ENCODE measurements at places on chromosomes 5 and 9. TPM values are rescaled to one million over a fixed set of nuclear protein-coding genes. Genes with fewer than 3 reads are reported as not detected.

GRCh38 chr5:67249590-67249895, 52.9 kb upstream of the CD180 start:
- no peak for DNase-seq

Gene SLC34A3
- not detected for total RNA-seq

DNA sequence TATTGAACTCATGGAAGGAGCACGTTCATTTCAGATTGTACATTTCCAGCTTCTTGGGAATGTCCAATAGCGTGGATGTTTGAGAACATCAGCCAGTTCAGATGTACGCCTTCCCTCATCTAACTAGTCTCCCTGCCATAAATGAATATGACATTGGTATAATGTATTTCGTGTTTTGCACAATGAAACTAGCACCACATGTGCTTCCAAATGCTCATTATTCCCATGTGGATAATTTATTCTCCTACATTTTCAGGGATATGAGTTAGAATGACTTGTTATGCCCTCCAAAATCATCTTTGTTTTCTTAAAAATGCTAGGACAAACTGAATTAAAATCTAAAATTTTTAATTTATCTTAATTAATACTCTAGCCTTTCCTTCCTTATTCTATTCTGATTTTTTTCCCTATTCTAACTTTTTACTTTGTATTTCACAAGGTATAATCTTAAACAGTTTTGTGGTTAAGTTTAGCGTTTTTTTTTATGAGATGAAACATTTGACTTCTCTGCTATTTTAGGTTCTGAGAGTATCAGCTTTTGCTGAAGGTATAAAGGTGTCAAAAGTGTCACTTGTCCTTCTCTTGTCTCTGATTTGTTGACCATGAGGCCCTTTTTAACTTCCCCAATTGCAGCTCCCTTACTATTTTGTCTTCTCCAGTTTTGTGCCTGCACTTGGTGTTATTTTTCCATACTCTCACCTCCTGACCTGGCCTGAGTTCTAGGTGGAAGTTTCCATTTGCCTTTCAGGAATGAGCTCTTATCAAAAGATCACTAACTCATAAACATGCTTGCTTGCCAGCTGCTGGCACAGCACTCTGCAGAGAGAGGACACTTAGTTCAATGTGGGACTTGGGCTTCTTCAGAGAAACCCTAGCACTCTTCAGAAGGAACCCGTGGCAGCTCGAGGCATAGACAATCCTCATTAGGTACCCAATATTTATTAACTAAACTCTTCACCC, 106.8 kb downstream of the FRMD3 start:
- no peak for DNase-seq

DNA sequence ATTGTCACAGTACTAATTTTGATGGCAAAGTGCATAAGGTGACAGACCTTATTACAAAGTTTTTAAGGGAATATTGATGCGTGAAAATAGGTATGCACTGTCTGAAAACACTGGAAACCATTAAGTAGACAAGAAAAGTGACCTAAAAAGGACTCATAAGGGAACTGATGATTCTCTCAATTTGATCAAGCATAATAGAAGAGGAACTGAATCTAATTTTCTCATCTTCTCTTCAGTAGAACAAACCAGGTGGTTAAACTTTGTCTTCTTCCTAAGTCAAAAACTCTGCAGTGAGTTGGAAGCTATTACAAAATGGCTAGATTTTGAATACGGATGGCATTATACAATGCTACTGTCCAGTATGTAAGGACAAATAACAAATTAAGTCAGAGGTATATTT, 53.4 kb downstream of the RNF145 start:
- DNase-seq = no peak

DNA sequence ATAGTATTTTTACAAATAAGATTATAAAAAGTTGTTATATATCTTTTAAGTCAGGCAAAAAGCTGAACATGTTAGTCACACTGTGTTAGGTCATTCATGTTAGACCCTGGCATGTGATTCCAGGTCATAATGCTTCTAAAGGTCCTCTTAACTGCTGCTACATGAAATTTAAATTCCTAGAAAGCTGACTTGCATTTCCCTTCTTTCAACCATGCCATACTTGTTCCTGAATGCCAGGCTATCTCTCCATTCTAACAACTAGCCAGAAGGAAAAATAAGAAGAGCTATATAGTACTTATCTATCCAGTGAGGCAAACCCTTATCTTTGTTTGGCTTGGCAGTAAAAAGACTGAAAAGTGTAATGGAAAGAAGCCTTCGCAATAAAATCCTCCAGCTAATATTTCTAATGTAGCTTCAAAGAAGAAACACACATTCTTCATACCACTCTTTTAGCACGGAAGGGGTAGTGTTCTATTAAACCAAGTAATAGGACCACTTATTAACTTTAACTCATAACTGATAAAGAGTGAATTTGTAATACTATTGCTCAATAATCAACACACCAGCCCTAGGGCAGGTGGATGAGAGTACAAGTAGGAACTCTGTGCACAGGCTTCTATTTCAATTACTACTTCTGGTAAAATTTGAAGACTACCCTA, 310.2 kb downstream of the PDE4D start:
- DNase-seq = no peak

Gene SLC45A2
- total RNA-seq = not detected

Gene MRPS27
- 98.4 TPM for total RNA-seq

GRCh38 chr5:74950836-74951515, 84.8 kb upstream of the FAM169A start:
- no peak for DNase-seq

Gene DOLPP1
- 20.2 TPM for total RNA-seq

Gene GBGT1
- total RNA-seq = 7.4 TPM

Gene SLC6A7
- total RNA-seq = not detected

GRCh38 chr9:128456613-128457061, 831 bp downstream of the ODF2 start:
- DNase-seq = peak; percentile 73

DNA sequence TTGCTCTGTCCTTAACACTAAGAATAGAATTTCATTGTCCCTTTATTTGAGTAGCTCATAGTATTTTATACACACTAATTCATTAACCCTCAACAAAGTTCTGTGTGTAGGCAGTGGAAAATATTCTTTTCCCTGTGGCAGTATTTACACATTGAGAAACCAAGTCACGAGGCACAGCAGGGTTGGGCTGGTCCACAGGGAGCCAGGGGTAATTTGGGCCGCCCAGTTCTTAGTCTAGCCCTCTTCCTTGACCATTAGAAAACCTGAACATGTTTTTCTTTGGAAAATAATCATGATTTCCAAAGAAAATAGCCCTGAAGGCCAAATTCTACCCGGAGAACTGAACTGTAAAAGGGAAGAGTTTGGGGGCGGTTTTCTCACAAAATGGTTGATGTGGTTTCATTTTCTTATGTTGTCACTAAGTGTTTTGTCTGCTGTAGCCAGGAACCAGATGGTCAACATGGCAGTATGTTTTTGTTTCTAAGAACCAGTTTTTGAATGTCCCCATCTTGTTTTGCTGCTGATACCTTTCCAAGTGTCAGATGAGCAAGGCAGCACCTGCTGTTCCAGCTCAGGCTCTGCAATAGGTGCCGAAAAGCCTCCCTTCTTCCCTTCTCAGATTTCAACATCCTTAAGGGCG, 29.6 kb downstream of the ARHGEF28 start:
- no peak for DNase-seq

- no peak for DNase-seq
Measured at GRCh38 chr5:33936381-33937016, at the start of gene RXFP3. RXFP3 (plus strand) TSS chr5:33936386; CDS start chr5:33936741, 355 bp downstream.

GRCh38 chr5:167261309-167262100, 1029.9 kb upstream of the WWC1 start:
- no peak for DNase-seq

Gene COL23A1
- total RNA-seq = not detected

DNA sequence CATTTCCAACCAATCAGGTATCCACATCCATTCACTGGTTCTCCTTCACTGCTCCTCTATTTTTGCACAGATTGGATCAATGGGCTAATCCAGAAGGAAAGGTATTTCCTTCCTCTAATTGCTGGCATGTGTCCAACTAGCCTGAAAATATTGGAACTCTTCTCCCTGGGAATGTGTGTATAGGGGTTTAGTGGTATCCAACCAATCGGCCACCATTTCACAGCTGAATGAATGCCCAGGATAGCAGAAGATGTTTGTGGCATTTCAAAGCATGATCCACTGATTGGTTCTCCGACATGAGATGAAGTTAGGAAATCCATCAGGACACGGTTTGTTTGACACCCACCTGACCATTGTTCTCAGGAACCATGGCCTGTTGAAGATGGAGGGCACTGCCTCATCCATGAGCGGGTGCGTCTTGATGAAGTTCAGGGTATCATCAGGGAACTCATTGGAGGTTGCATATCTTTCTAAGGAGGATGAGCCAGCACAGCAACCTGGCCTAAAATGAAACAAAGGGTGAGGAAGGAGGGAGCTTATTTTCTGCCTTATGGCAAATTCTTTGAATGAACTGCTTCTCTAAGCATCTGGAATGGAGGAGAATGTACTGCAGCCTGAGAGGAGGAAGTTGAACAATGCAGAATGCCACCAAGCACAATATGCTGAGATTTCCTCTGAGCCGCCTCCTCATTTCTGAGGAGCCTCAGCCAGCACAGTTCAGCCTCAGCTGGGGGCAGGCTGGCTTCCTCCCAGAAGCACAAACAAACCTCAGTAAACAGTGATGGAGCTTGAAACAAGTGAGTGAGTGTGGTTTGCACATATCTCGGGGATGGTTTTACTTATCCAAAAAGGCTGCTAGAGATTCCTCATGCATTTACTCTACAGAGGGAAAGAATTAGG, 94.6 kb downstream of the SEMA6A start:
- no peak for DNase-seq

DNA sequence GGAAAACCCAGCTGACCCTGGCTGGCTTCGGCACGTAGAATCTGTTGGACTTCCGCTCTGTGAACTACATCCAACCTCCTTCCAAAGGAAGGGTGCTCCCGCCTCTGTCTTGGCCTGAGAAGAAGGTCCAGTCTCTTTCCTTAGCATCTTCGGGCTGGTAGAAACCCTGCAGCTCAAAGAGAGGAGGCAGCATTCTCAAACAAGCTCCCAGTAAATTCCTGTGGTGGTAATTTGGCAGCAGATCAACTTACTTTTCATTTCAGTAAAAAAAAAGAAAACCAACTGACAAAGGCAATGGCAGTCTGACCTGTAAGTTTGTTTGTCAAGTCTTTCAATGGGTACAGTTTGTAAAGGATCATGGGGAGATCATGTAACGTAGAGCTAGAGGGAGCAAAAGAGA, 176.7 kb downstream of the MED10 start:
- no peak for DNase-seq

- no peak for DNase-seq
Measured at GRCh38 chr9:99828417-99829176, 6.9 kb downstream of the NR4A3 start.

Gene ACOT12
- not detected for total RNA-seq

- DNase-seq = no peak
Measured at GRCh38 chr5:9059920-9060691, 485.8 kb downstream of the SEMA5A start.

DNA sequence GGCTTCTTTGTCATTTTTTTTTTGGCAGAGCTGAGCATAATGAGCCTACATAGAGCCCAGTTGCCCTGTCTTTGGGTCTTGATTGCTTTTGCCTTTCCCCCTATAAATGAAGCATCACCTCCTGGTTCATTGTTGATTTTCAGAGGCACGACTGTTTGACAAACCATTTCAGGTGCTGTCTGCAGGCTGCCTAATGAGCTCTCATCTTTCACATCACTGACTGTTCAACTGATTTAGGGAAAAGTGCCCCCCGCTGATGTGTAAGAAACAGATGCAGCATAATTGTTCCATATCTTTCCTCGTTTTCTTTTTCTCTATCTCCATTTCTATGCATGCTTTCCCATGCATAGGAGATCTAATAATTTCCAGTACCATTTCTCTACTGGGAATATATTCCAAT, 338.6 kb downstream of the TMEM38B start:
- no peak for DNase-seq

- DNase-seq = no peak
Measured at GRCh38 chr5:77832166-77832770, 56.1 kb upstream of the TBCA start.

Gene C6
- not detected for total RNA-seq

DNA sequence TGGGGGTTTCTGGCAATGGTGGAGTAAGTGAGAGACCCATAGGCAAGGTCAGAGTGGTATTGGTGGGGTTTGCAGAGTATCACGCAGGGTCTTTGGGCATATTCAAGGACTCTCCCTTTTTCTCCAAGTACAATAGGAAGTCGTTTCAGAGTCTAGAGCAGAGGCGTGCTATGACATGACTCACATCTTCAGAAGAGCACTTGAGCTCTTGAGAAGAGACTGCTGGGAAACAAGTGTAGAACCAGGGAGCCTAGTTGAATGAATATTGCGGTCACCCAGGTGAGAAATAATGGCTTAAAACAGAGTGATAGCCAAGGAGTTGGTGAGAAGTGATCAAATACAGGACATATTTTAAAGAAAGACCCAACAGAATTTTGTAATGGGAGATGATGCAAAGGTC, 813.4 kb downstream of the TLE1 start:
- DNase-seq = no peak

GRCh38 chr9:8408575-8409190, 609.1 kb upstream of the DMAC1 start:
- DNase-seq = no peak

Gene LECT2
- total RNA-seq = not detected

- no peak for DNase-seq
Measured at GRCh38 chr5:130243641-130244040, 339.4 kb downstream of the CHSY3 start.

DNA sequence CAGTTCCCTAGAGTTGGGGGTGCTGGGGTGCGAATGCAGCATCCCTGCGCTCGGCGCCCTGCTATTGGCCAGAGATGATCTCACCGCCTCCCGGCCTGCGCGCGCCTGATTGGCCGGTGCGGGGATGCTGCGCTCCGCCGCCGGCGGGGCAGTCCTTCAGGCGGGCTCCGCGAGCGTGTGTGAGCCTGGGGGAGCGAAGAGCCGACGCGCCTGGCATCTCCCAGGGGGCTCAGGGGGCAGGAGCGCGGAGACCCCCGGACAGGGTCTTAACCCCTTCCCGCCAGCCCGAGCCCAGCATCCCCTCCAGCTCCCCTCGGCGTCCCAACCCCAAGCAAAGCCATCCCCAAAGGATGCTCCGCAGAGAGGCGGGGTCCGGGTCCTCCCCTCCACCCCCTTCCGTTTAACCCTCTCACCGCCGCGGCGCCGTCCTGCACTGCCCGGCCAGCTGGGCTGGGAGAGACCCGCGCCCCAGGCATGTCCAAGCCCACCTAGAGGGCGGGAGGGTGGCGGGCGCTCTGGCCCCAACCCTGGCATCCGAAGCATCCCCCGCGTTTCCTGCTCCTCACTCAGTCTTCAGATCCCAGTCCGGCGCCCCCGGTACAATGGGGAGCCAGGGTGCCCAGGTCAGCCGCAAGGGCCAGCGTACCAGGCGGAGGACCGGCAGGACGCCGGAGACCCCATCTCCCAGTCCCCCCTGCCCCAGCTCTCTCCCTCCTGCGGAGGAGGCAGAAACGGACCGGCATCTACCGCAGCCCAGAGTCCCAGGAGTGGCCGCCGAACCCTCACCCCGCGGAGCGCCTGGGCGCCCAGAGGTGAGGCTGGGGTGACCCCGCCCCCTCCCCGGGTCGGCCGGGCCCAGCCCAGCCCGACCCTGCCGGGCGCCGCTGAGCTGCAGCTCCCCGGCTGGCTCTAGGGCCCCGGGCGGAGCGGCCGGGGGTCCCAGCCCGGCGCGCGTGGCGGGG, 19.3 kb upstream of the TOR2A start:
- no peak for DNase-seq

All from activated T-helper 2 cell treated with anti-CD3 and anti-CD28 coated beads, Interferon-gamma antibody, Interleukin-2, Interleukin-4, amounts not matched to agents 10 μg/mL and 5 μg/mL and 100 μg/mL, durations not matched to agents 14 hours and 24 hours and 36 hours (primary cell).